ENCODE measurements at places on chromosomes 11 and 22.

GRCh38 chr11:32216749-32217148 is 125.9 kb downstream of the RCN1 start:
- DNase-seq, result no peak

- no peak for DNase-seq
These were observed 41.1 kb downstream of the UBASH3B start for GRCh38 chr11:122696662-122697061.

GRCh38 chr11:106471276-106471675 is 393.8 kb downstream of the AASDHPPT start:
- peak; percentile 73 for DNase-seq

DNA sequence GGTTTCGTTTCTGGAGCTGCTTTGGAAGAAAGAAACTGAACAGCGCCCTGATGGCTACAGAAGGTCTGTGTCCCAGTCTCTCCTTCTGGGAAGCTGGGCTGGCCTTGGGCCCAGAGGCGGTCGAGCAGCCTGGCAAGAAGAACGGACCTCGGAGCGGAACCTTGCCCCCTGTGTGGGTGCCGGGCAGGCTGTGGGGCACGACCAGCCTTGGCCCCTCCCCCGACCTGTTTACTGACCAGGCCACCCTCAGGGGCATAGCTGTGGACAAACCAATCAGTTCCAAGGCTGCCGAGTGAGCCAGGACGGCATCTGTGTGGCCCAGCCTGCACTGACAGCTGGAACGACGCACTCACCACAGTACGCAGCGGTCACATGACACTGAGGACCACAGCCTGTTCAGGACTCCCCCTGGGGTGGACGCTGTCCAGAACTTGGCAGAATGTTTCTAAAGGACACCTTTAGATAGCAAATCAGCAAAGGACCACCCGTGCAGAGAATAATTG is 7.2 kb downstream of the PIM3 start:
- peak; percentile 42 for DNase-seq

- DNase-seq, result no peak
These were observed 22.0 kb upstream of the OR8B8 start for GRCh38 chr11:124467381-124467927.

- no peak for DNase-seq
These were observed 705 bp downstream of the UNC93B1 start for GRCh38 chr11:68002938-68003845.

GRCh38 chr22:47609653-47610052 is 847.2 kb downstream of the TBC1D22A start:
- DNase-seq, result no peak

DNA sequence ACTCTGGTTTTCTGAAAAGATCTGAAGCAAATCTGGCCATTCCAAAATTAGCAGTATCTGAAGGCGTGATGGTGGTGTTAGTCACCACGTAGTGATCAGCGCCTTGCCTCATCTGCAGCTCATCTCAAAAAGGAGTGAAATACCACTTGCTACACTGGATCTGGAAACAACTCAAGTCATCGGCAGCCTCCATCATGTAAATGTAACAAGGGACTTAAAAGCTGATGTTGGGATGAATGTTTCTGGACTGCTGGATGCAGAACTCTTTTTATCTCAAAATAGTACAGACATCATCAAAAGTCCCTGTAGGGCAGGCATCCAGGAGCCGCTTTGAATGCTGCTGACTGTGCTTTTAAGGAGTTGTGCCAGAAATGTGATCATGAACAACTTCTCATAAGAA is 14.1 kb upstream of the APLP2 start:
- no peak for DNase-seq

GRCh38 chr11:91902312-91902711 is 322.3 kb upstream of the FAT3 start:
- no peak for DNase-seq

- DNase-seq, result no peak
These were observed 269.4 kb downstream of the DDX10 start for GRCh38 chr11:108934289-108934688.

GRCh38 chr11:59380263-59381059 is 21.8 kb downstream of the OR5AN1 start:
- DNase-seq, result no peak

- no peak for DNase-seq
These were observed 49.9 kb upstream of the FADD start for GRCh38 chr11:70153133-70153727.

- DNase-seq, result no peak
These were observed 786.8 kb downstream of the BRD1 start for GRCh38 chr22:49040754-49041467.

DNA sequence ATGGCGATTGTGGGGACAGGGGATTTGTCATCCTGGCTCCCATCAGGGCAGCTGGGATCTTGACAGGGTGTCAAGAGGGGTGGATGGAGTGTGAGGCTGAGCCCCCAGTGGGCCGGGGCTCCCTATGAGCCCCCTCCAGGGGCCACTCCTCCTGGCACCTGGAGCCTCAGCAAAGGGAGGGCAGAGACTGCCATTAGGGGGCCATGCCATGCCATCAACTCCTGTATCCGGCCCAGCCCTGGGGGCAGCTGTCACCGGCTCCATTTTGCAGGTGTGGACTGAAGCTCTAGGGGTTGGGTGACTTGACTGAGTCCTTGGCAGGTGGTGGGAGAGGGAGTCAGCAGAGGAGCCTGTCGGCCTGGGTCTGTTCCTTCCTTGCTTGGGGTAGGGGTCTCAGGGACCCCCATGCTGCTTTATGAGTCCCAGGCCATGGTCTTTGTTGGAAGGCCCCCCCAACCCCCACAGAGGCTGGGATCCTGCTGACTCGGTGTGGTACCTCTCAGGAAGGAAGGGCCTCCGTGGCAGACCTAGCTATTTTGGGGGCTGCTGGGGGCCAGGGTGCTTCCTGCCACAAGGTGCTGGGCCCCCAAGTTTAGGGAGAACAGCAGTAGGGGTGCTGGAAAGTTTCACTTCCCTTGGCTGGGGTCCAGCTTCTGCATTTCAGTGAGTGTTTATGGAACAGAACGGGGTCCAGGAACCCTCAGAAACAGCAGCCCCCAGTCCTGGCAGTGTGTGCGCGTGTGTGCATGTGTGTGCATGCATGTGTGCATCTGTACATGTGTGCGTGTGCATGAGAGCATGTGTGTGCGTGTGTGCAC is 1.5 kb downstream of the ACY3 start:
- no peak for DNase-seq

- DNase-seq, result no peak
These were observed 362.1 kb downstream of the DDX10 start for GRCh38 chr11:109026891-109027489.

DNA sequence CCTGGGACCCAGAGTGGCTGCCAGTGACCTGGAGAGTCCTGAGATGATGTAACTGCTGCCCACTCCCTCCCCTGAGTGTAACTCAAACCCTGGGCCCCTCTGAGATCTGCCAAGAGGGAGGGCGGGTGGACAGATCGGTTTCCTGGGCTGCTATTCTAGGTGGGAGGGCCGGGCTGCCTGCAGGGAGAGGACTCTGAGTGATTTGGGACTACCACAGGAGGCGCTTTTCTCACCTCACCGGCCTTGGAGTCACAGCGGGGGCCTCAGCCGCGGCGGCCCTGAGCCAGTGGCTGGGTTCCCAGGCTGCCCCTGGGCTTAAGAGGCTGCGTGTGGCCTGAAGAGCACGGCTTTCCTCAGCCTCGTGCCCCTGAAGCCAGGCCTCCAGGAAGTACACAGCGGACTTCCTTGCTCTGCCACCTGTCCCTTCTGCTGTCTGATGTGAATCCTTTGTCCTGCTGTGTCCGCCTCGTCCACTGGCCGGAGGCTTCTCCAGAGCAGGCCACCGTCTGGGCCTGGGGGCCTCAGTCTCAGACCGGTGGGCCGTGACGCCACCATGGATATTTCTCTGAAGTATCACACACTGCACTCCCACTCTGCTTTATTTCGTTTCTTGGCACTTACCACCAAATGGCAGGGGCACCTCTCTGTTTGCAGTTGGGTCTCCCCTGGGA is 11.5 kb downstream of the RELT start:
- DNase-seq, result no peak

DNA sequence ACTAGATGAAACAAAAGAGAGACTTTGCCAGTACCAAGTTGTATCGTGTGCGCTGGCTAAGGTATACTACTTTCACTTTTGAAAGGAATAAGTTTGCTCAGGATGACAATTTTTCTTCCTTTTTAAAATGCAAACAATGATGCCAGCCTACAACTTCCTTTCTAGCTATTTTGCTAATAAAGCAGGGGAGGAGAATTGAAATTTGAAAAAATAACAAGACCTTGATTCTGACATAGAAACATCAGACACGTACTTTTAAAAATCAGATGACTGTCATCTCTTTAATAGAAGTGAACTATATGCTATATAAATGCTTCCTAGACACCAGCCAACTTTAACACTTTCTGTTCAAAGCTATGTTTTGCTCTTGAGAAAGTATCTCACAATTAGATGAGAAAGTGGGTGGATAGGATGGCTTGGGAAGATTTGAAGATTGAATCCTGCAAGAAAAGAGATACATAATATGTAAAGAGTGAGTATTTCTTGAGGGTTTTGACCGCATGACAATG is 41.7 kb upstream of the BLID start:
- no peak for DNase-seq

GRCh38 chr11:15660496-15660895 is 545.8 kb downstream of the INSC start:
- no peak for DNase-seq

DNA sequence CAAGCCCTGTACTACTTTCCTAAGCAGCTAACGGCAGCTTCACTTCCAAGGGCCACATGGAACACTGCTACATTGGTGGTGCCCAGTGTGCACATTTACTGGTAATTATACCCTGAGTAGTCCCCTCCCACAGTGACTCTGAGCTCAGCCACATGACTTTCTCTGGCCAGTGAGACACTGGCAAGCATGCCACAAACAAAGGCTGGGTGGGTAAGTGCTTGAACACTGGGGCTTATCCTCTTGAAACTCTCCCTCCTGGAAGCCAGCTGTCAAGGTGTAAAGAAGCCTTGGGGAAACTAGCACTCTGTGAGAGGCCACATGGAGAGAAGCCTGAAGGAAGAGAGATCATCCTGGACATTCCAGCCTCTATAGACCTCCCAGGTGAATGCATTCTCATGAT is 54.4 kb upstream of the DRD2 start:
- DNase-seq, result no peak

GRCh38 chr11:134734141-134734845 is 322.3 kb upstream of the B3GAT1 start:
- no peak for DNase-seq
